ENCODE measurements at places on chromosomes 6 and 20. TPM values are rescaled to one million over a fixed set of nuclear protein-coding genes. Genes with fewer than 3 reads are reported as not detected.

The ID4 gene
- 99.6 TPM for polyA plus RNA-seq

The KCNK16 gene
- 57.1 TPM for polyA plus RNA-seq

The TCF15 gene
- polyA plus RNA-seq: 0.49 TPM

The ADGRF5 gene
- 10.8 TPM for polyA plus RNA-seq

The LY6G6F gene
- polyA plus RNA-seq: not detected

The RCAN2 gene
- polyA plus RNA-seq: 33.2 TPM

The CD83 gene
- polyA plus RNA-seq: 7.3 TPM

The OPRM1 gene
- not detected for polyA plus RNA-seq

The TMEM170B gene
- 2.7 TPM for polyA plus RNA-seq

The LHFPL5 gene
- polyA plus RNA-seq: 5.4 TPM

The MLIP gene
- 1.6 TPM for polyA plus RNA-seq

The ENPP5 gene
- polyA plus RNA-seq: 3.1 TPM

The CST4 gene
- not detected for polyA plus RNA-seq

The TNFRSF6B gene
- 7.1 TPM for polyA plus RNA-seq

The C6orf15 gene
- polyA plus RNA-seq: not detected

The BFSP1 gene
- 3.6 TPM for polyA plus RNA-seq

The ENPP3 gene
- polyA plus RNA-seq: 0.22 TPM

The B3GALT4 gene
- polyA plus RNA-seq: 13.7 TPM

The SLC17A3 gene
- not detected for polyA plus RNA-seq

The ENPP4 gene
- 8.2 TPM for polyA plus RNA-seq

The NECAB3 gene
- polyA plus RNA-seq: 75.9 TPM

The DEFB132 gene
- polyA plus RNA-seq: not detected

The TIAM2 gene
- 10.6 TPM for polyA plus RNA-seq

The TRIM40 gene
- polyA plus RNA-seq: not detected

The MCUR1 gene
- 19.8 TPM for polyA plus RNA-seq

The STK35 gene
- polyA plus RNA-seq: 11.4 TPM

The SDCBP2 gene
- polyA plus RNA-seq: 9.5 TPM

The TRIM39 gene
- polyA plus RNA-seq: 13.8 TPM

The MUC21 gene
- not detected for polyA plus RNA-seq

The MLN gene
- polyA plus RNA-seq: not detected

The BNIP5 gene
- polyA plus RNA-seq: not detected

The RIPOR2 gene
- 13.6 TPM for polyA plus RNA-seq

The CRISP2 gene
- not detected for polyA plus RNA-seq

The OR2H2 gene
- polyA plus RNA-seq: not detected

The PRDM13 gene
- 2.5 TPM for polyA plus RNA-seq

The TGM2 gene
- 34.7 TPM for polyA plus RNA-seq

The CD164 gene
- polyA plus RNA-seq: 81.0 TPM
